ENCODE measurements at places on chromosomes 3 and 15.
A peak's percentile ranks its signal among the peaks of the same experiment; 100 is the strongest.

DNA sequence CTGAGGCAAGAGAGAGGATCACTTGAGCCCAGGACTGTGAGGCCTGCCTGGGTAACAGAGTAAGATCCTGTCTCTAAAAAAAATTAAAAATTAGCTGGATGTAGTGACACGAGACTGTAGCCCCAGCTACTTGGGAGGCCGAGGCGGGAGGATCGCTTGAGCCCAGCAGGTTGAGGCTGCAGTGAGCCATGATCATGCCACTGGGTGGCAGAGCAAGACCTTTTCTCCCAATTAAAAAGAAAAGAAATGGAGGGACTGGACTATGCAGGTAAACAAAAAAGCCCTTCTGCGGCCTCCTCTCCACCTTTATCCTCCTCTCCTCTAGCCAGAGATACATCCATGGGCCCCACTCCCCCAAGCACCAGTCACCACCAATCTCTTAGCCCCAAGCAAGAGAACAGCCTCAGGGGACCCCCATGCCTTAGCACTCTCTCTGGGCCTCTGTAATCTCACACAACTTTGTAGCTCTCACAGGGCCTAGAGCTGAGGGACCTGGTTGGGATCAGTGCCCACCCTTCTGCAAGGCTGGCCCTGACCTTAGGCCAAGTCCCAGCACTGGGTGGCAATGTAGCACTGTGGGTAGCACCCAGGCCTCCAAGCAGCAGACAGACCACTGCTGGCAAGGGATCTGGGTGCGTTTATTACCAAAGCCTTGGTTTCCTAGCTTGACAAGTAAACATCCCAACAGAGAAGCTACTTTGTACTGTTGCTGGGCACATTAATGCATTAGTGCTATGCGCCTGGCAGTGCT is 43.4 kb downstream of the FAM174B start:
- peak; percentile 9 for DNase-seq

- DNase-seq: no peak
Measured at GRCh38 chr3:141184430-141184829, 47.2 kb upstream of the PXYLP1 start.

DNA sequence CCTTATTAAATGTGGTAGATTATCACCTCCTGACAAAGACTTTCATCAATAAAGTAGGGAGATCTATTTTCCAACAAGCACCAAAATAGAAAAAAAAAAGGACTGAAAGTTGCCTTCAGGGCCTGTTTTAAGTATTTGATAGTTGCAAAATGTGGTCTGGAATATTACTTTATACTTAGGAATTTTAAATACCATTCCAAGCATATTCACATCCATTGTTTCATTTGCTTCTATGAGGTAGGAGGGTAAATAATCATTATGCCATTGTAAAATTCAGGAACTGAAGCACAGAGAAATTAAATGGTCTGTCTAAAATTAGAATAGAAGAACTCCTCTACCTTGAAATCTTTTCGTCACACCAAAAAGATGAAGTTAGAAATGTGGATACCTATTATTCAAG is 110.0 kb downstream of the TMCC1 start:
- DNase-seq: peak; percentile 76

GRCh38 chr3:72890166-72890925 is 2.5 kb downstream of the GXYLT2 start:
- no peak for DNase-seq

DNA sequence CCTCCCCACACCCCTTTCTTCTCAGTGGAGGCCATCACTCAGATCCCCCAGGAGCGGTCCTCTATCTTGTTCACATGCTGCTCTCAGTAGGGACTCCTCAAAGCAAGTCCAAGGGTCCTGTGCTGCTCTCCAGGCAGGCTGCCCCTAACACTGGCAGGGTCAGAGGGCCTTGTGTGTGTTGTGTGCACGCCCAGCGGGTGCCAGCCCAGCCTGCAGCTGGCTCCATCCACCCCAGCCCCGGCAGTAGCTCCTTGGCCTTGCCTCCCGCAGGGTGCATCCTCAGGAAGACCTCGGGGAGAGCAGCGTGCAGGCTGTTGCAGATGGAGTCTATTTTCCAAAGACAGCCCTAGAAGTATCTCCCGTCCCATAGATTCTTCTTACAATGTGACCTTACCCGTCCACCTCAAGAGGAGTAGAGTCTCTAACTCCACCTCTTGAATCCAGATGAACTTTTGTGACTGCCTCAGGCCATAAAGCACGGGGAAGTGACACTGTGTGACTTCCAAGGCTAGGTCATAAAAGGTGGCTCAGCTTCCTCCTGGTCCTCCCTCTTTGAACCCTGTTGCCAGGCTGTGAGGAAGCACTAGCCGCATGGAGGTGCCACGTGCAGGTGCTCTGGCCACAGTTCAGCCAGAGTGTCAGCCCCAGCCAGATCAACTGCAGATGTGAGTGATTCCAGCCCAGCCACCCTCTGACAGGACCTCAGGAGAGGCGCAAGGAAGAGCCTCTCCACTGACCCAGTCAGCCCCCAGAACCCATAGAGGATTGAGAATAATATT is 531.6 kb downstream of the SHQ1 start:
- no peak for DNase-seq

DNA sequence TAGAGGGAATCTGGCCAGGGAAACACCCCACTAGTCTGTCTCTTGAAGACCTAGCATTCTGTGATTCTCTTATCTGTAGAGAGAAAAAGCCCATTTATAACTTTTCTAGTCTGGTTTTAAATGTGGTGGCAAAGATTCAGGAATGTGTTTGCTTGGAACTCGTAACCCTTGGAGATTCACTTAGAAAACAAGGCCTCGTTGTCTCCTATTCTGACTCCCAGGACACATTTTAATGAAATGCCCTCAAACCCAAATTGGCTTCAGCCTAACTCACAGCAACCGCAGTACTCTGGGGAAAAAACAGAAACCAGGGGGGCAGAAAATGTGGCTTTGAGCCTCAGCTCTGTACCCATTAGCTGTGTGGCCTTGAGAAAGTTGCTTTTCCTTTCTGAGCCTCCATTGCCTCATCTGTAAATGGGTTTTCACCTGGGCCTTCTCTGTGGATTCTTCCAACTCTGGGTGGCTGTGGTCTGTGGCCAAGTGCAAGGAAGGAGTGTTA is 36.5 kb downstream of the RPLP1 start:
- DNase-seq: peak; percentile 77

GRCh38 chr3:108509871-108510270 is 525 bp downstream of the MYH15 start:
- DNase-seq: no peak

DNA sequence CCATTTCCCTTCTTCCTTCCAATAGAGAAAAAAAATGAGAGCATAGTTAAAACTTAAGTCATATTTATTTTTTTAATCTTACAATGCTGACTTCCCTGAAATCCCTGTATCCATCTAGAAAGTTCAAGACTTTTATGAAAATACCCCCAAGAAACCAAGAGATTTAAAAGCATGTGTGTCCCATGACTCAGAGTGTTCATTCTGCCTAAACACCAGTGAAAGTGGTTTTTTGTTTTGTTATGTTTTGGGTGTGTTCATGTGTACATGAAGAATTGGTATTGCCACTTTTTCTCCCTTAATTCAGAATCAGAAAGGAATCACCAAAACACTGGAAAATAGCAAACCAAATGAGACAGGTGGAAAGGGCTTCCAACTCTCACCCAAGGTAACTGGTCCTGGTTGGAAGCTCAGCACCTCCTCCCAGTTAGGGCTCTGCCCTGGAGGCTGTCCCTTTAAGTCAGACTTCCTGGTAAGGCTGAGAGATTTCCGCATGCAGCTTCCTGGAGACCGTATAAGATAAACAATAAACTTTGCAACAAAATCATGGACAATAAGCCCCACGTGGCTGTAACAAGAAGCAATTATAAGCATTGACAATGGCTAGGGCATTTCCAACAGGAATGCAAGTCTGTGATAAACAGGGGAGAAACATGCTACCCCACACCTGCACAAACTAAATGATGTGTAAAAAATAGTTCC is 121.9 kb upstream of the ARHGEF3 start:
- peak; percentile 24 for DNase-seq
